ENCODE measurements at places on chromosomes 5 and 9.

DNA sequence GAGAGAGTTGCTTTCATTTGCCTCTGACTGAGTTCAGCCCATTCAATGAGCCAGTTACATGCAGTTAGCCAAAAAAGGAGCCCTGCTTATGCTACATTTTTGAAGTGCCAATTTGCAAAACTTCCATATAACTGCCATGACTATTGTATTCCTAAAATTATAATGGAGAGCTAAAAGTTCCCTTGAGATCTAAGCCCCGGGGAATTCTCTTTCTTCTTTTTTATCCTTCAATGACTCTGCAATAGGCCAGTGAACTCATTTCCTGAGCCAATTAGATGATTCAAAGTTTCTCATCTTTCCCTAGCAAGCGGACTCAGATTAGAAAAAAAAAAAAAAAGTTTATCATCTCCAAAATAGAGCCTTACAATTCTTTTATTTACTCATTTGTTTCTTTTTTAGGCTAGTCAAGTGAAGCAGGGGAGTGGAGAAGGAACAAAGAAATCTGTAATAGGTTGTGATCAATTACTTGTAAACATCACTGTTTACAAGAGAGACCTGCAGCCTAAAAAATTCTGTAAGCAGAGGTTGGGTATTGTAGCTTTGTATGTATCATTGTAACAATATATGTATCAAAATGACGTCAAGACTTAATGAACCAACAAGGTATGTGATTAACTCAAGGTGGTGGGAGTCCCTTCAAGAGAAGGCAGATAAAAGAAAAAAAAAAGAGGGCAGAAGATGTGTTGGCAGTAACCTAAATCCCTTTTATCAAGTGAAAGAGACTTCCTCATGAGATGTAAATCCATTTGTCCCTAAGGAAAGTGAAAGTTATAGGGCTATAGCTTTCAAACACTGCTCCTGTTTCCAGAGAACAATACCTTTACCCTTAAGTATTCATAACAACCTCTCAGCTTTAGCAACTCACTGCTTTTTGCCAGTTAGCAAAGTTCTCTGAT is 48.7 kb upstream of the HOMER1 start:
- no peak for DNase-seq

DNA sequence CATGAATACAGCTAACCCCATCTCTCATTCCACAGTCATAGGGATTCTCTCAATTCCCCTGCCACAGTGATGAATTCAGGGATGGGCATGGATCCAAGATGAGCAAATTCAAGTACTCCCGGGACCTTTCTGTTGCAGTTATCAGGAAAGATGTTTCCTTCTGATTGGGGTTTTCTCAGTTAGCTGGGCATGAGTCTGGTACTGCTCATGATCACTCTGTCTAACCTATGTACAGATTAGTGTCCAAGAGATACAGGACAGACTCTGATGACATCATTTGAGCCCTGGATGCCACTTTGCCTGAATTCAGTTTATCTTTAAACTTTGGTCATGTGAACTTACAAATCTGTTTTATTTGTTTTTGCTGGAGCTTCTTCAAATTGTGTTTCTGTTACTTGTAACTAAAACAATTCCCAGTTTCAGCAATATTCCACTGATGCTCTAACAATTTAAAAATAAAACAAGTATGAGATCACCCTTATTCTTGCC is 257.7 kb upstream of the KLF9 start:
- no peak for DNase-seq

GRCh38 chr9:77879437-77879943 is 152.1 kb downstream of the GNAQ start:
- no peak for DNase-seq

GRCh38 chr9:114830546-114830945 is 24.7 kb upstream of the TNFSF15 start:
- no peak for DNase-seq

DNA sequence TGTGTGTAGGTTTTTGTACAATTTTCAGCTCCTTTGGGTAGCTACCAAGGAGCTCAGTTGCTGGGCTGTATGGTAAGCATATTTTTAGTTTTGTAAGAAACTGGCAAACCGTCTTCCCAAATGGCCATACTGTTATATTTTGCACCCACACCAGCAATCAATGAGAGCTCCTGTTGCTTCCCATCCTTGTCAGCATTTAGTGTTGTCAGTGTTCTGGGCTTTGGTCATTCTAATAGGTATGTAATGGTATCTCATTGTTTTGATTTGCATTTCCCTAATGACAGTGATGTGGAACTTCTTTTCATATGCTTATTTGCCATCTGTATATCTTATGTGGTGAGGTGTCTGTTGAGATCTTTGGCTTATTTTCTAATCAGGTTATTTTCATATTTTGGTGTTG is 320.1 kb downstream of the MLLT3 start:
- no peak for DNase-seq

DNA sequence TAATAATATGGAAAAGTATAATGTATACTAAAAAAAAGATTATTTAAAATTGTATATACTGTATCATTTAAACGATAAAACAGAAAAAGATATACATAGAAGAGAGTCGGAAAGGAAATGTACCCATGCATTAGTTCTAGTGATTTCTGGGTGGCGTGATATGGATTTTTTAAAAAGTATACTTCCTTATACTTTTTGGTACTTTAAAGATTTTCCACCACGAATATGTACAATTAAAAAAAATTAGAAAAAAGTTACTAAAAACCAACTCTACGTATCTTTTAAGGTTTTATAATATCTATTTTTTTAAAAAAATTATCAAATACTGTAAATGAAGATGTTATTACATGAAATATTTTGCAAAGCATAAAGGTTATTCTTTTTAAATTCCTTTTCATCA is 12.3 kb downstream of the PHF19 start:
- no peak for DNase-seq

GRCh38 chr5:112485934-112486355 is 66.9 kb upstream of the EPB41L4A start:
- no peak for DNase-seq

GRCh38 chr9:72982146-72982799 is 29.4 kb upstream of the ALDH1A1 start:
- DNase-seq: no peak

- no peak for DNase-seq
These were observed 9.0 kb upstream of the SETD9 start for GRCh38 chr5:56900395-56900794.

- DNase-seq: no peak
These were observed 310.5 kb upstream of the PRR16 start for GRCh38 chr5:120153551-120153950.

DNA sequence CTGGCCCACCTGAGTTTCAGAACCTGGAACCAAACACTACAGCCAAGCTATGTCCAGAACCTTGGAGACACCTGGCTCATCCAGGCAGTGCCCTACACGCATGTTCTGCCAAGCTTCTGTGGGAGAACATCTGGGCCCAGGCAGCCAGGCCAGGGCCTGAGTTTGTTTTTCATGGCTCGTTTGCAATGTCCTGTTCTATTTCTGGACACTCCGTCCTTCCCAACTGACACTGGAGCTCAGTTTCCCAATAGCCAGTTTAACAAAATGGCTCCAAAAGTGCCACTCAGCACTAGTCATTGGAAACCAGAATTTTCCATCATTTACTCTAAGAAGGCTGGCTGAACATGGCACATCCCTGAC is 38.6 kb downstream of the SH3RF2 start:
- no peak for DNase-seq

DNA sequence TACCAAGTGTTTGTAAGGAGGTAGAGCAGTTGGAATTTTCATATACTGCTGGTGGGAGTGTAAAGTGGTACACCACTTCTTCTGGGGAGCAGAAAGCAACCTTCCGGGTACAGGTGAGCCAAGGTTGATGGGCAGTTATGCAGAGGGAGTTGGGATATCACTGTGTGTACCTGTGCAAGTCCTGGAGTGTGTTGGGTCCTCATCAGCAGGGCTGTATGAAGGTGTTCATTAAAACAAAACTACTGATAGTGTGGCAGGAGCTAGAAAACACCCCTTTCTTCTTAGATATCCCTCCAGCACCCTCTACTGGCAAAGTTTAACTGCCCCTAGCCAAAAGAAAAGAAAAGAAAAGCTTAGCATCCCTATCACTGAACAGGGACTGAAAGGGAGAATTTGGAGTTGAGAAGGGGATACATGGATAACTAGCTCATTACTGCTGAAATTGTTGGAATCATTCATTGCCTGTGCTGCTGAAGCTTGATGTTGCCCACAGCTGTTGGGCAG is 10.7 kb downstream of the MARCHF6 start:
- no peak for DNase-seq

- DNase-seq: no peak
These were observed 34.2 kb downstream of the MARCHF6 start for GRCh38 chr5:10387690-10388089.

GRCh38 chr9:74309654-74310053 is 187.5 kb upstream of the RORB start:
- DNase-seq: no peak

DNA sequence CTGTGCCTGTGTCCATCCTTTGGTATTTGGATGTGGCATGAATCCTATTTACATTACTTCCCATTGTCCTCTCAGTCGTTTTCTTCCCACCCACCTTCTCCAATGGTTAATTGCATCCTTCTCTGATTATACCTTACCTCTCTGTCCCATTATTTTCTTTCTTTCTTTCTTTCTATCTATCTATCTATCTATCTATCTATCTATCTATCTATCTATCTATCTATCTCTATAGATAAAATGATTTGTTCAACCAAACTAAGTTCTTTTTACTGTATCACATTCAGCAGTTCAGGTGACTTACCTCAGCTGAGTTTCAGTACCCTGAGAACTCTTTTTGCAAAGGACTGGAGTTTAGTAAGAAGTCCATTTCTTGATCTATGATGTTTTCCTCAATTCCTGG is 80.6 kb downstream of the RPS23 start:
- no peak for DNase-seq

DNA sequence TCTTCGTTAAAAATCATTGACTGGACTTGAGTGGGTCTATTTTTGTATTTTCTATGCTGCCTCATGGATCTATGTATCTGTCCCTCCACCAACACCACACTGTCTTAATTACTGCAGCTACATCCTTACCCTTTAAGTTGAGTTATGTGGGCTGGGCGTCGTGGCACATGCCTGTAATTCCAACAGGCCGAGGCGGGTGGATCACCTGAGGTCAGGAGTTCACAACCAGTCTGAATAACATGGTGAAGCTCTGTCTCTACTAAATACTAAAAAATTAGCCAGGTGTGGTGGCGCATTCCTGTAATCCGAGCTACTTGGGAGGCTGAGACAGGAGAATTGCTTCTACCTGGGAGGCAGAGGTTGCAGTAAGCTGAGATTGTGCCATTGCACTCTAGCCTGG is 48.2 kb downstream of the XRCC4 start:
- no peak for DNase-seq

DNA sequence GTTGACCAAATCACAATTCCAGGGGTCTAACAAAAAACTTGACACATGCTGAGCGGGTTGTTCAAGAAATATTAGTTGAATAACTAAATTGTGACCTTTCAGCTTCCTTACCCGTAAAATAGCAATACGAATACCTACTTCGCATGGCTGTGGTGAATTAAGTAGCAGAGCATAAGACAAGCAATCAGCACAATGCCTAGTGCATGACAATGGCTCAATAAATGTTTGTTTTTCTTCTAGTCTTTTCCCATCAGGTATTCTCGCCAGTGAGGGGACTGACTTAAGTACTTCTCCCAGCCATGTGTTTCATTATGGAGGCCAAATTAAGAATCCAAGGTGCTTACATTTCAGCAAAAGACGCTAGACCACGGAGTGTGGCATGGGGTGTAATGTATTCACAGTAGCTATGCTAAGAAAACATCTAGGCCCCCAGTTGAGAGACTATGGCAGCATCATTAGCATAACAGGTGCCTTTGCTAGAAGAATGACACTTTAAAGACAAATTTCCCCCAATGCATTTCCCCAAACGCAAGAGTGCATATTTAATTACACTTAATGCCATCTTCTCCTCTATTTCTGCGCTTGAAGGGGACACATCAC is 145.9 kb downstream of the ASTN2 start:
- DNase-seq: no peak

GRCh38 chr9:134559013-134559412 is 82.6 kb upstream of the COL5A1 start:
- no peak for DNase-seq

- DNase-seq: no peak
These were observed 21.1 kb downstream of the TLE4 start for GRCh38 chr9:79592726-79593493.

DNA sequence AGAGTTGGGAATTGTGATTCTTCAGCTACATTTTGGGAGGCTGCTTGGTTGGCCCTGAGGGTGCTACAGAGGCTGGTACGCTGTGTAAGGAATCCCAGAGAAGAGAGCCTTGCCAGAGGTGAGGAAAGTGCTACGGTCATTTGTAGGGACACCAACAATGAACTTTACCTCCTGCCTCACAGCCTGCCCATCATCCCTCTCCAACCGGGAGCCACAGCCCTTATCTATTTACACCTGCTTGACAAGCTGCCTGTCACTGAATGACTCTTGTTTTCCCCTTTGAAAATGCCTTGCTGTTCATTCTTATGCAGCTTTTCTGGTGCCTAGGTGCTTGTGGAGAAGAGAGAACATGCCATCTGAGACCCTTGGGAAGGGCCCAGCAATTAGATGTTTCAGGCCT is 110.8 kb downstream of the PCSK1 start:
- DNase-seq: no peak

- DNase-seq: no peak
These were observed 41.3 kb downstream of the TMEM174 start for GRCh38 chr5:73214306-73214705.

- no peak for DNase-seq
These were observed 124.1 kb upstream of the KCNN2 start for GRCh38 chr5:114237766-114238165.

GRCh38 chr9:3804103-3804502 is 278.3 kb upstream of the RFX3 start:
- no peak for DNase-seq

DNA sequence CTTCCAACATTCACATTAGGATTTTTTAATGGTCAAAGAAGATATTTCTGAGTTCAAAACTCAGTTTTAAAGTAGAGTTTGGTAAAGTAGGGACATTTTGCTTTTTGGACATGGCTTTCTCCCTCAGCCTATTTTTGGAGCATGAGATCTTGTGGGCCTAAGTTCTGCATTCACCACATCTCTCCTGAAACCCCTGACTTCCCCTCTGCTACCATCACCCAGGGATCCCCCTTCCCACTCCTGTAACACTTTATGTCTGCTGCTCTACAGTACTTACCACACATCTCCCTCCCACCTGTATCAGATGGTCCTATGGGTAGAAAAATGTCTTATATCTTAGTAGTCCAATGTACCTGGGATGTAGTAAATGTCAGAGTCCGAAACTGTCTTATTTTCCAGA is 48.2 kb upstream of the JAK2 start:
- no peak for DNase-seq

DNA sequence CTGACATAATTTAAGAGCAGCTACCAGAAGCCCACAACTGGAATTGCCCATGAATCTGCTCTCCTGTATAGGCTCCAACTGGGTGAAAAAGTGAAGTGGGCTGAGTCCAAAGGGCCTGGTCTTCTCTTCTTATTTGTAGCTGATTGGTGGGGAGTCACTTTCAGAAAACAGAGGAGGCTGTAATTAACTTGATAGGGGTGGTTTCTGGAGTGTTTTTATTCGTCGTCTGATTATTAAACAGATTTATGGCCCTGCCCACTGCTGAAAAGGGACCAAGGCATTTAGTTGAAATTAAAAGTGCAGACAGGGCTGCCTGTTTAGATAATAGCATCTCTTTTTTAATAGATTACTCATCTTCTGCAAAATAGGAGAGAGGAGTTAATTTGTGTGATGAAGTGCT is 81.0 kb upstream of the SAP30L start:
- no peak for DNase-seq
